ENCODE measurements at places on chromosomes 16 and 17.

DNA sequence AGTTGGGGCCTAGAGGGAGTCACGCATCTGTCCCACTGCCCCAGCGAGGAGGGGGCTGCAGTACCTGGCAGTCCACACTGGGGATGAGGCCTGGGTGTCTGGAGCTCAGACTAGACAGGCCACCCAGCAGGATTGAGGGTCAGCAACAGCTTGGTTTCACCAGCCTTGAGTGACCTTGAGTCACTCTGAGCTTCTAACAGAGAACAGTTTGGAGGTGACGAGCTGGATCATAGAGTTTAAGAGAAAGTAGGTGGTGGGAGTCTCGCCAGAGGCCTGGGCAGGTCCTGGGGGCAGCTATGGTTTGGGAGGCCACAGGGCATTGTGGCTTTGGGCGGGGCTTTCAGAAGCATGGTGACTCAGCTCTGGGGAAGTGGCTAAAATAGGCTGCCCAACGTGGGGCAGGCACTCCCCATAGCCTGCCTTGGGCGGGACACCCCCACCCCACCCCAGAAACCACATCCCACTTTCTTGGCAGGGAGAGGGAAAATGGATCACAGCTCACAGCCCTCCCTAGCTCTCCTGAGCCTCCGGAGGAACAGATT lies 20.5 kb downstream of the CDC42EP4 start:
- DNase-seq = no peak

DNA sequence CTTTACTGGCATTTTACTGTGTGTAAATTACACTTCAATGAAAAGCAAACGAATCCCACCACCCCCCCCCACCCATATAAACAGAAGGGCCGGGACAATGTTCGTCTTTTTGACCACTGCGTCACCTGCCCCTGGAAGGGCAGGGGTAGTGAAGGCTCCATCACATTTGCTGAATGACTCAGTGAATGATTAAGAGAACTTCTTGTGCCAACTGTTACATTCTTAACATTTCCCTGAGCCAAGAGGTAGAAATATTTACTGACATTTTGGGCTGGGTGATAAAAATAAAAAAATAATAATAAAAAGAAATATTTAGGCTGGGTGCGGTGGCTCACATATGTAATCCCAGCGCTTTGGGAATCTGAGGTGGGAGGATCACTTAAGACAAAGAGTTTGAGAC lies 24.1 kb downstream of the C16orf96 start:
- DNase-seq = no peak

DNA sequence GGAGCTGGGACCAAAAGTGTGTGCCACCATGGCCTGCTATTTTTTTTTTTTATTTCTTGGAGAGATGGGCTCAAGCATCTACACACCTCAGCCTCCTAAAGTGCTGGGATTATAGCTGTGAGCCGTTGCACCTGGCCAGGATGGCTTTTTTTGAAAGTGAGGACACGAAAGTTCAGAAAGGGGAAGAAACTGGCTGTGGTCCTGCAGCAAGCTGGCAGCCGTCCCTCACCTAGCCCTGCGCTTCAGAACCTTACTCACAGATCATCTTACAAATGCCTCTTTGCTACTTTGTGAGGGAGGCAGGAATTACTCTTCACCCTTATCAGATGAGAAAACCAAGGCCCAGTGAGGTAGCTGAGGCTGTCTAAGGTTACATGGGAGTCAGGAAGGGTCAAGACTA lies 4.5 kb upstream of the PPY start:
- DNase-seq = no peak

GRCh38 chr17:178292-179065 lies 3.0 kb downstream of the DOC2B start:
- DNase-seq = no peak

GRCh38 chr17:14298221-14298946 lies 2.5 kb upstream of the HS3ST3B1 start:
- DNase-seq = no peak

- no peak for DNase-seq
Observed at GRCh38 chr16:68403704-68404103, 44.6 kb downstream of the SMPD3 start.

DNA sequence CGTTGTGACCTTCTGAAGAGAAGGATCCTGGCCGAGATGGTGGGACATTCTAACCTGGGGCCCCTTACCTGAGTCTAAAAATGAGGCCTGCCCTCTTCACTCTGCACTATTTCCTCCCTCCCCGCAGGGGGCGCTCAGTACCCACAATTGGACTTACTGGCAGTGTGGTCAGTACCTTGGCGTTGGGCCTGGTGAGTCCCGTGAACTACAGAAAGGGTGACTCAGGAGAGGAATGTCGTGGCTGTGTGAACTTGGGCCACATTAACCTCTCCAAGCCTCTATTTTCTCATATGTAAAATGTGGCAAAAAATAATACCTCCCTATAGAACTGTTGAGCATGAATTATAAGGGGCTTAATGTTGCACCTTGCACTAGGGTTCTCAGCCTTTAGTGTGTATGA lies 3.9 kb downstream of the RSAD1 start:
- DNase-seq = peak; percentile 59

DNA sequence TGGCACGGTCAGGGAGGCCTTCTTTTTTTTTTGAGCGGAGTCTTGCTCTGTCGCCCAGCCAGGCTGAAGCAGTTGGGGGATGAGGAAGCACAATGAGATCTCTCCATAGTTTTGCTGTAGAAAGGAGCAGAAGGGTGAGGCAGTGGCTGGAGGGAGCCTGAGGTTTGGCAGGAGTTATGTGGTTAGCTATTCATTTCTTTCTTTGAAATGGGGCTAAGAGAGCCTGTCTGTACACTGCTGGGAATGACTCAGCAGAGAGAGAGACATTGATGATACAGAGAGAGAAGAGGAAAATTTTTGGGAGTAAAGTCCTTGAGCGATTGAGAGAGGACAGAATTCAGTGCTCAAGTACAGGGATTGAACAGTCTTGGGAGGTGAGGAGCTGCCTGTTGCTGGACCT lies 22.1 kb downstream of the NOS2 start:
- no peak for DNase-seq

- no peak for DNase-seq
Observed at GRCh38 chr16:81843683-81844082, 64.6 kb downstream of the PLCG2 start.

DNA sequence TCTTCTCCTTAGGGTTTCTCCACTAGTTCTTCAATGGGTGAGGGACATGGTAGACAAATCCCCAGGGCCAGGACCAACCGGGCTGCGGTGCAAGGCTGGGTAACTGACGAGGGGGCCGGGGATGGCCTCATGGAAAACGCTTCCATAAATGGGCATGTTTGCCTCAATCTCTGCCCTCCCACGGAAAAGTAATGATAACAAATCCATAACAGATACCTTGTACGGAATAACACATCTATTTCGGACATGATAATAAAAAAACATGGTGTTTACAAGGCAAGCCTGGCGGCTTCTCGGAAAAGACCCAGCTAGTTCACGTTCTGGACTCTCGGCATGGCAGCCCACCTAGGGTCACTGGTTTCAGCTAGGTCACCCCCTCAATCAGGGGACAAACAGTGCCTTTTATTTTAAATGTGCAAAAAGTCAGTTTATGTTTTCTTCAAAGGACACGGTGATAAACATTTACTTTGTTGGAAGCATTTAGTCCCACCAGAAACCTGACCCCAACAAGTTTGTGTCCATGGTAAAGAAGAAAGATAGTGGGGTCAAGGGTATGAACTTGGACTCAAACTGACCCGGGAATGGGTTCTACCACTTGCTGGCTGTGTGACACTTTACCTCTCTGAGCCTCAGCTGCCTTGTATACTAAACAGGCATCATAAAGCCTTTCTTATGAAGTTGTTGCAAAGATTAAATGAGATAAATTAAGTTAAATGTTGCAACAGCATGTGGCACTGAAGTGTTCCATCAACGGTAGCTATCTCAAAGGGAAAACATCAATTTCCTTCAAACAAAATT lies 1.7 kb downstream of the MYH11 start:
- DNase-seq = no peak

DNA sequence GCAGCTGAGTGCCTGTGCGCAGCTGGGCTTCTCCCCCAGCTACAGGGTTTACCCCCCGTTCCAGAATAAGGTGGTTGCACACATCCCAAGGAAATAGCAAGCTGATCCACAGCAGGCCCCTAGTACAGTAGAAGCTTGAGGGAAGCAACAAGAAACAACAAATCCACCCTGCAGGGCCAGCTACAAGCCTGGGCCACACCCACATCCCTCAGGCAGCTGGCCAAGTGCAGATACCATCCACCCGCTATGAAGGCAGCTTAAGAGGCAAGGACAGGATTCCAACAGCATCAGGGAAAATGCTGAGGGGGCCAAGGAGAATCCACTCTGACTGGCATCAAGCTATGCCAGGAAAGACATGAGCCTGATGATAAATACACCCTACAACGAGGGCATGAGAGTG lies 66.9 kb upstream of the RCVRN start:
- no peak for DNase-seq

GRCh38 chr17:82670661-82671450 lies 22.6 kb upstream of the WDR45B start:
- DNase-seq = no peak

DNA sequence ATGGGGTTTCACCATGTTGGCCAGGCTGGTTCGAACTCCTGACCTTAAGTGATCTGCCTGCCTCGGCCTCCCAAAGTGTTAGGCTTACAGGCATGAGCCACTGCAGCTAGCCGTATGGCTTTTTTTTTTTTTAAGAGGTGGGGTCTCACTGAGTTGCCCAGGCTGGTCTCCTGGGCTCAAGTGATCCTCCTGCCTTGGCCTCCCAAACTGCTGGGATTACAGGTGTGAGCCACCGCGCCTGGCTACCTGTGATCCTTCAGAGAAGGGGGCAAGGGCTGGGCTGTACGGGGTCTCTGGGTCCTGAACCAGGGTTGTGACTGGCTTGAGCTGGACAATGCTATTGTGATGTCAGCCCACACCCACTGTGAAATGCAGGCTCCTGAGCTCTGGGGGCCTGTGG lies at the start of gene RNF151:
RNF151 (plus strand) TSS at position 397 of the 400 bp plus-strand sequence. CDS start 26 bp downstream, outside the sequence.
- DNase-seq = no peak

DNA sequence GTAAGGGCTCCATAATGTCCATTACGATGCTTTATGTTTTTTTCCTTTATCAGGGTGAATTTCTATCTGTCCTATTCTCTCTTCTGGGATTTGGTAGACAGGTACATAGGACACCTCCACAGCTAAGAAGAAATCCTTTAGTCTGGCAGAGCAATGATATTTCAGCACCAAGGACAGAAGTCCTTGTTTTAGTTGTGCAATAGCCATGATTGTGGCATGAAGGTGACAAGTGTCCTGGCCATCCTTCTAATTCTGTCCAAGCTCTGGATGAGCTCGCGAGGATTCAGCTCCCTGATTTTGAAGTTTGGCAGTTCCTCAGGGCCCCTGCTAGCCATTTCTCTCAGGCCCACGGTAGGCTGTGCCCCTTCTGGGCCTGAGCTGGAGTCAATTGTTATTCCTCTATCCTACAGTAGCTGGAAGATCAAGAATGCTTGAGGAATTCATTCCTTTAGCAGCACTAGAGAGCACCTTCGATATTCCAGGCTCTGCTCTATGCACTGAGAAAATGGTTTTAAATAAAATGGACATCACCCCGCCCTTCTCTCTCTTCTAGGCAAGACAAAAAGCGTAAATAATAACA lies 320.8 kb downstream of the XYLT1 start:
- no peak for DNase-seq

- DNase-seq = no peak
Observed at GRCh38 chr17:74419928-74420411, 11.9 kb upstream of the GPRC5C start.

- DNase-seq = no peak
Observed at GRCh38 chr16:17747081-17747756, 276.5 kb upstream of the XYLT1 start.

DNA sequence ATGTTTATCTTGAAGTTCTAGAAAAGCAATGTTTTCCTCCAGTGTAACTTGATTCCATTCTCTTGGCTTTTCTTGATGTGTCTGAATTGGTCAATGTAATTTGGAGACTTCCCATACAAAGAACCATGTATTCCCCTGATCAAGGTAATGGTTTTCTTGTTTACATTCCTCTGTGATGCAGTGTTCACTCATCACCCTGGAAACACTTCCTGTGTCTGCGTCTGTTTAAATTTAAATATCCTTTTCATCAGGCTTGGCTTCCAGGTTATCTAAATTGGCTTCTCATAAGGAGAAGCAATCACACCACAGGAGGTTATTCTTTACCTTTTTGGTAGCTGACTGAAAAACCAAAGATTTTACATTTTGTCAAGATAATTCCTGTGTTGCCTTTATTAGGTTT lies 237.3 kb upstream of the WSCD1 start:
- peak; percentile 33 for DNase-seq

- DNase-seq = no peak
Observed at GRCh38 chr17:39002991-39003715, 36.0 kb upstream of the FBXO47 start.

DNA sequence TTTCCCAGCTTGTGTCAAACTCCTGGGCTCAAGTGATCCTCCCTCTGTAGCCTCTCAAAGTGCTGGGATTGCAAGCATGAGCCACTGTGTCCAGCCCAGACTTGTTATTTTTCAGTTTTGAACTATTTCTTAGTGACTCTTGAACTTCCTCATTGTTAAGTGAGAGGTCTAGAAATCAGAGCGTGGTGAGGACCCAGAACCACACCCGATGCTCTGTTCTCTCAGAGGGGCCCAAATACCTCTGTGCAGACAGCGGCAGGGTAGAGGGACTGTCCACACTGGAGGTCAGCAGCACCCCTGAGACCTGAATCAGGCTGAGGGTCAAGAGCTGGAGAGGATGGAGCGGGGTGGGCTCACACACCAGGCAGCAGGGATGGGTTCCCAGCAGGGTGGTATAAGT lies 47.7 kb upstream of the MEAK7 start:
- no peak for DNase-seq
